ENCODE measurements at places on chromosomes 12 and 14.

GRCh38 chr12:38389614-38390013 lies 73.0 kb downstream of the ALG10B start:
- no peak for DNase-seq

DNA sequence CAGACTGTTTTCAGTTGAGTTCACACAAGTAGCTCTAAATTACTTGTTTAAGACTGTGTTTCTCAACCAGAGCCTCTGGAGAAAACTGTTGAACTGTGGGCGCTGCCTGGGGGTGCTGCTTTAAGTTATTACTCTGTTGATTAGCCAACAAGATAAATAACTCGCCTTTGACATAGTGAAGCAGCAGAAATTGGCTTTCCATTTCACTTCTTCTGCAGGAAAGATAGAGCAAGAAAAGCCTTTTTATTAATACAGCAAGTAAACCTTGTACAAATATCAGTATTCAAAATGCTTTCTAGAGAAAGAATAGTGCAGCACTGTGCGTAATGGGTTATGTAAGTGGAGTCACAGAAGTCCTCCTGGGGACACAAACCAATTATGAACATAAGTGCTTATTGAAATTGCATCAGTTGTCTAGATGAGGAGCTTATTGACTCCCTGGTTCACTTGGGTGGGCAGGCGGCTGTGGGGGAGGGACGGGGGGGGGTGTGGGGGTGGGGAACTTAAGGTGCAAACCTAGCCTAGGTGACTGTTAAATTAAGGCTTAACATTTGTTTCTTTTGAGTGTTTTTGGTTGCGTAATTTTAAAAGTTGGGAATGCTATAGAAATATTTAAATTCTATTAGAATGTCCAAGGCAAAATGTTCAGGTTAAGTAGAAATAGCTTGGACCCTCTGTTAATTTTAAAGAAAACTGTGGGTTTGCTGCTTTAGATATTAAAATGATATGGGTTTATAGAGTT lies 6.3 kb downstream of the FRS2 start:
- DNase-seq: no peak

DNA sequence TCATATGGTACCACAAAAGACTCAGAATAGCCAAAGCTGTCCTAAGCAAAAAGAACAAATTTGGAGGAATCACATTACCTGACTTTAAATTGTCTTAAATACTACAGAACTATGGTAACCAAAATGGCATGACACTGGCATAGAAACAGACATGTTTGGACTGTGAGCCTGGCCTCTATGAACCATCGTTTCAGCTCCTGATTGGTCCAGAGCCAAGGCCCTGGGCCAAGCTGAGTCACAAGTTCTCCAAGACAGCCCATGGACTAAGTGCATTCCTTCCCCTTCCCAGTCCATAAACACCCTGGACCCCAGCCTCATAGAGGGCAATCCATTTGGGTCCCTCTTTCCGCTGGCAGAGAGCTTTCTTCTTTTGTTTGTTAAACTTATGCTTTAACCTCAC lies 12.1 kb upstream of the PRR4 start:
- DNase-seq: no peak

GRCh38 chr12:131226345-131227265 lies 272.9 kb downstream of the ADGRD1 start:
- no peak for DNase-seq
